HCEC 1CT (cell line): ENCODE measurements at places on chromosomes 7 and 10.

DNA sequence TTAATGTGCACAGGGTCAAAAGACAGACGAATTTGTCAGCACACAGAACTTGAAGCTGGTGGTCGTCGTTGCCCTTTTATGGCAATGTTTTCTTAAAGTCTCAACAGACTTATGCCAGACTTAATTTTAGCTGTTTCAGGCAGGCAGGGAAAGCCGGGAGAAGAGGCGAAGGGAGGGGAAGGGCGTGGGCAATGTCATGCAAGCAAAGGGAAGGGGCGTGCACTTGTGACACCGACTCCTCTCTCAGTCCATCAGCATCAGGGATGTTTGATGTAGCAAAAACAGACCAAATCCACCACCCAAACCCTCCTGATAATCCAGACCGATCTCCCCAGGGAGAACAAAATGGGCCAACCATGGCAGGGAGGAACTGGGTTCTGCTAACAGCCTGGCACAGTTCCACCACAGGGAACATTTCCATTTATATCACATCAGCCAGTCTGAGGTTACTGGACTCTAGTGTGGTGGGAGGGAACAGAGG lies 118.1 kb upstream of the RHEB start:
- DNase-seq, result peak; percentile 38

DNA sequence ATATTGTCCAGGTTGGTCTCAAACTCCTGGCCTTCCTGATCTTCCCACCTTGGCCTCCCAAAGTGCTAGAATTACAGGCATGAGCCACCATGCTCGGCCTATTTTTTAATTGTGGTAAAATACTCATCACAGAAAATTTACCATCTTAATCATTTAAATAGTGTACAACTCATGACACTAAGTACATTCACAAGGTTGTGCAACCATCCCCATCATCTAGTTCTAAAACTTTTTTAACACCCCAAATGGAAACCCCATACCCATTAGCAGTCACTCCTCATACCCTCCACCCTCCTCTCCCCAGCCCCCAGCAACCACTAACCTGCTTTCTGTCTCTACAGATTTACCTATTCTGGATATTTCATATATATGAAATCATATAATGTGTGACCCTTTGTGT lies 90.3 kb downstream of the DOCK4 start:
- no peak for DNase-seq

- no peak for DNase-seq
Measured at GRCh38 chr10:44416936-44417335, 32.0 kb upstream of the CXCL12 start.

DNA sequence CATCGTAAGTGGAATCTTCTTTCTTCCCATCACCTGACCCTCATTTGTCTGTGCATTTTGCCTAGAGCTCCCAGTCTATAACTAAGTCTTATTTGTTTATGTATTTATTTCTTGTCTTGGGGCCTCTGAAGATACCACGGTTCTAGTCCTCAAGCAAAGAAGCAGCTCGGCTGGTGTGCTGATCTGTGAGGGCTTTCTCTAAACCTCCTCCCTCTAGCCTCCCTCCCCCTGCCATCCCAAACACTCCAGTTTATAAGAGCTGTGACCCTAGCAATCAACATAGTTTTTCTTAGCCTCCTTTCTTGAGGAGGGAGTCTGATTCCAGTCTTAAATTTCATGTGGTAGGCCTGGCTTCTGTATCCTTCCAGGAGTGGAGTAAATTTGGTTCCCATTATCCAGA lies 15.7 kb upstream of the NDUFA5 start:
- no peak for DNase-seq
